ENCODE measurements at places on chromosomes 1 and 21.

DNA sequence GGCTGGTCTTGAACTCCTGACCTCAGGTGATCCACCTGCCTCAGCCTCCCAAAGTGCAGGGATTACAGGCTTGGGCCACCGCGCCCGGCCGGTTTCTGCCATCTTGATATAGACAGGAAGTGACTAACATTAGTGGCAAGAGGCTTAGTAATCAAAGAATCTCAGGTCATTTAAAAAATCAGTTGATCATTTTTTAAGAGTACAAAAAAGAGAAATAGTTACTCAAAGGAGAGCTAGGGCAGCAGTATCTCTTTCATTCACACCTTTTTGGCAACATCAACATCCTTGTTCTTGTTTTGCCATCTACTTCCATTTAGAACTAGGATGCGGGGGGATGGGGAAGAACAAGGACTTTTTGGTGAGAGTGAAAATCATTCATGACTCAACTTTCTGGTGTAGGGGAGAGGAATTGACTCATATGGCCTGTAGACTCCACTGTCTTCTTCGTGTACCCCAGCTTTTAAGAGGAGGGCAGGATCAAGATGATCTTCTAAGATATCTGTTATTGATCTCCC, 8.8 kb downstream of the FCRLB start:
- no peak for DNase-seq

- no peak for DNase-seq
Observed at GRCh38 chr1:228263636-228264035, 55.8 kb downstream of the OBSCN start.

GRCh38 chr1:173421286-173421685, 55.8 kb upstream of the PRDX6 start:
- no peak for DNase-seq

GRCh38 chr1:204320382-204320804, 39.3 kb downstream of the PLEKHA6 start:
- DNase-seq, result no peak

GRCh38 chr1:158043232-158043631, 49.8 kb downstream of the KIRREL1 start:
- DNase-seq, result no peak

DNA sequence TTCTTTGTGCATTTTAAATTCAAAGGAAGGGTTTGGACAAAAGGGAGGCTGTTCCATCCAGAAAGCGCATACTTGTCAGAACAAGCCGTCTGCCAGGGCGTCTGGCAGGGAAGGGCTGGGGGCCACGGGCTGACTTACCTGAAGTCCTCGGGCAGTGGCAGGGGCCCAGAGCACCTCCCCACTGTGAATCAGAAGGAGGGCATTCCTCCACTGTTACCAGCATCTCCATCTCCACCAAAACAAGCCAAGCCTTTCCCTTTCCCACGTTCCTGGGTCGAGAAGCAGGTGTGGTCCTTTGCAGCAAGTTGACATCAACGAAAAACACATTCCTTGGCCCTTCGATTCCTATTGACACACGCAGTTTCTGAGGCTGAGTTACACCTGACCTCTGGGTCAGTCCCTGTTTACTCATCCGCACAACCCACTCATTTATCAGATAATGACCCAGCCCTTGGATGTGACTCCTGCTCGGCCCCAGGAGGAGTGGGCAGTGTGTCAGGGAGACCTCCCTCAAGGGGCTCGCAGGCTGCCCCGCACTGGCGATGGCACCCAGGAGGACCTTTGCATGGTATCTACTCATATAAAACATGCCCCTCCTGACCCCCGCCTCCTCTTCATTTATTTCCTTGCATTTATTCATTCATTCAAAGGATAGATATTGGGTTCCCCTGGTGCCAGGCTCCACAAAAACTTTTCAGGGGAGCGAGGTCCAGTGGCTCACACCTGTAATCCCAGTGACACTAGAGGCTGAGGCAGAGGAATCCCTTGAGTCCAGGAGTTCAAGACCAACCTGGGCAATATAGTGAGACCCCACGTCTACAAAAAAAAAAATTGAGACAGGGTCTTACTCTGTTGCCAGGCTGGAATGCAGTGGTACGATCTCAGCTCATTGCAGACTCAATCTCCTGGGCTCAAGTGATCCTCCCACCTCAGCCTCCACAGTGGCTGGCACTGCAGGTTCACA, 60.2 kb downstream of the TOMM20 start:
- DNase-seq, result no peak

DNA sequence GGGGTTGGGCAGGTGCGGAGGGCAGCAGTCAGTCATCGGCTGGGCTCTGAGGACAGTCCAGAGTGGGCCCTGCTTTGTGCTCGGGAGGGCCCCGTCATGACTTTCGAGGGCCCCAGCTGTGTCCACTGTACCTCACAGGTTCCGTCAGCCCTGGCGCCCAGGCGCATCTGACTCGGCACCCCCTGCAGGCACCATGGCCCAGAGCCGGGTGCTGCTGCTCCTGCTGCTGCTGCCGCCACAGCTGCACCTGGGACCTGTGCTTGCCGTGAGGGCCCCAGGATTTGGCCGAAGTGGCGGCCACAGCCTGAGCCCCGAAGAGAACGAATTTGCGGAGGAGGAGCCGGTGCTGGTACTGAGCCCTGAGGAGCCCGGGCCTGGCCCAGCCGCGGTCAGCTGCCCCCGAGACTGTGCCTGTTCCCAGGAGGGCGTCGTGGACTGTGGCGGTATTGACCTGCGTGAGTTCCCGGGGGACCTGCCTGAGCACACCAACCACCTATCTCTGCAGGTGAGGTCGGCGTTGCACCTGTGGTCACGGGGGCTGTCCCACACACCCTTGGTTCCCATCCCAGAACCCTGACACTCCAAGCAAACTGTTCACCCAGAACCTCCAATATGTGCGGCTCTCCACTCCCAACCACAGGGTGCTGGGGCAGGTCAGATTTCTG, 7.8 kb downstream of the PODN start:
- no peak for DNase-seq

DNA sequence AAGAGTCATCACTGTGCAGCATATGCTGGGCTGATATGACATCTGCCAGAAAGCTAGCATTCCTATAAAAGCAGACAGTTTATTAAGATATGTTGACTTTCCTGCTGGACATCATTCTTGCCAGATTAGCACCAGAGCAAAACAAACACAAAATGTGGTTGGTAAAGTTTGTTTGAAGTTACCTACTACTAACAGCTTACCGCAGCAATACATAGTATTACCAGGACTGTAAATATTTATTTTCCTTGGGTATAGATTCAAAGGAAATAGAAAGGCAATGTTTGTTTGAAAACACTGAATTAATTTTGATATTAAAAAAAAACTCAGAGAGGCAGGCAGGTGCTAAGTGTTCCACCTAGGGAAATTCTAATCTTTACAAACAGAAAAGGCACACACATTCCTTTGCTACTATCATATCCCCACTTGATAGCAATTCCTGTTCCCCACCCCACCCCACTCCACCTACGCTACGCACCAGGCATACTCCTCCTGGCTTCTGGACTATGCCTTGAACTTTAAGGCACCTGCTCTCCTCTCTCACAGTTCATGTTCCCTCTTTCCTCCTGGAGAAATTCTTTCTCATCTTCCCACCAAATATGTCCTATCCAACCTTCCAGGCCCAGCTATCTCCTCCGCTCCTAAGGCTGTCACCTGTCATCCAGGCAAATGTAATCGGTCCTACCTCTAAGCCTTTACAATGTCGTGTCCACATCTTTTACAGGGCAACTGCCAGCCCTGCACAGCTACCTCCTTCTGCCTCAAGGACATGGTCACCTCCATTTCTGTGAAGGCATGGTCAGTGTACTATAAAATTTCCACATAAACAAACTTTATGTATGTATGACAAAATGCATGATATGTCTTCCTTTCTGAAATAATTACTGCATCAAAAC, 34.7 kb downstream of the PTPN14 start:
- DNase-seq, result no peak

DNA sequence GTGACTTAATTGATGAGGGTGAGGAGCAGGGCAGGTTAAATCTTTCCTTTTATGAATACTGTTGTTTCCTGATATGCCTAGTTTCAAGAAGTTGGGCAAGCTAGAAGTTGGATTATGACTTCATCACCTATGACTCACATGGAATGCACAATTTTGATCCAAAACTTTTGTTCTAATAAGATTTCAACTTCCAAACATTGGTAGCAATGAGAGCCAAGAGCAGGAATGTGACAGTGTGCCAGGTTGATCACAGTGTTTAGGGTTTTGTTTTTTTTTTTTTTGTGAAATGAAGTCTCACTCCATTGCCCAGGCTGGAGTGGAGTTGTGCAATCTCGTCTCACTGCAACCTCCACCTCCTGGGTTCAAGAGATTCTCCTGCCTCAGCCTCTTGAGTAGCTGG, 349.4 kb downstream of the DUSP10 start:
- DNase-seq, result no peak

- DNase-seq, result no peak
Observed at GRCh38 chr1:223423641-223424233, 30.5 kb downstream of the CCDC185 start.

- no peak for DNase-seq
Observed at GRCh38 chr1:26961826-26962225, 1.6 kb upstream of the KDF1 start.

DNA sequence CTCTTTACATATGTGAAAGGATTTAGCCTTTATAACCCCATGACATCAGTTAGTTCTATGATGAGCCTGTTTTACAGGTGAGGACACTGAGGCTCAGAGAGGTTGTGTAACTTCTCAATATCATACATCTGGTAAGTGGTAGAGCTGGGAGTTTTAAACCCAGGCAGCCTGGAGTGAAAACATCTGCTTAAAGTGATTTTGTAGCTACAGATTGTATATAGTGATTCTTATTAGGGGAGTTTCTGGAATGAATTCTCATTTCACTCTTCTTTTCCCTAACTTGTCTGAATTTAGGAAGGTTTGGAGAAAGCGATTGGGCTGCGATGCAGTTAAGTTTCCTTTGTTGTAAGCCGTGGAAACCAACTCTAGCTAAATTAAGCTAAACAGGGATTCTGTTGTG, 175.6 kb downstream of the CAMTA1 start:
- no peak for DNase-seq

GRCh38 chr21:26788790-26789189, 56.4 kb downstream of the ADAMTS1 start:
- DNase-seq, result no peak
